ENCODE measurements at places on chromosomes 5 and 9.
A peak's percentile ranks its signal among the peaks of the same experiment; 100 is the strongest.

DNA sequence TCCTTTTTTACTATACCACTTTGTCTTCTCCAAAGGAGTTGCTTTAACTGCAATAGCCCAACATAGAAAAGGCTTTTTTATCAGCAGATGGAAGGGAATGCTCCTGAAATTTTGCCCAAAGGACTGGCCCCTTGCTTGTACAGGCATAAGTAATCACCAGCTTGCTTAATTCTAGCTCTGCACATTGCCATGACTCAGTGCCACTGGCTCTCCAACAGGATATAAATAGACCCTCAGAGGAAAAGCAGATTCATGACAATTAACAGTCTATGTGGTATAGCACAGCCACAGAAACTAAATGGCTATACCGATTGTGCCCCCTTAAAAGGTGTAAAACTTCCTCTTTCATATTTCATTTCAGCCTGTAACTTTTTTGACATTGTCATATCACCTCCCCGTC, 227.0 kb downstream of the ZNF608 start:
- DNase-seq: no peak

DNA sequence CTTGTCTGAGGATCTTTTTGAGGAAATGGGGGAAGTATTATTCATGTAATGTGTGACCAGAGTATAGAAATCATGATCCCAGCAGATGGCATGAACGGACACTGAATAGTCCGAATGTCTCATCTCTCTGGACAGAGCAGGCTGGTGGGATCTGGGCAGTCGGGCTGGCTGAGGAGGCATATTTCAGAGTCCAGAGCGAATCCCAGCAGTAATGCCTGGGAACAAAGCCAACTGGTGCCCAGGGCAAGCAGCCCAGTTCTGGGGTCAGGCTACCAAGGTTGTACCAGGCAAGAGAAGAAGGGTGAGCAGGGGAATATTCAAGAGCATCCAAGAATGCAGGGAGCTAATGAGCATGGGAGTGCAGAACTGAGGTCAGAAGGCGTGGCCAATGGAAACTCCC, 306.4 kb downstream of the ZSWIM6 start:
- no peak for DNase-seq

DNA sequence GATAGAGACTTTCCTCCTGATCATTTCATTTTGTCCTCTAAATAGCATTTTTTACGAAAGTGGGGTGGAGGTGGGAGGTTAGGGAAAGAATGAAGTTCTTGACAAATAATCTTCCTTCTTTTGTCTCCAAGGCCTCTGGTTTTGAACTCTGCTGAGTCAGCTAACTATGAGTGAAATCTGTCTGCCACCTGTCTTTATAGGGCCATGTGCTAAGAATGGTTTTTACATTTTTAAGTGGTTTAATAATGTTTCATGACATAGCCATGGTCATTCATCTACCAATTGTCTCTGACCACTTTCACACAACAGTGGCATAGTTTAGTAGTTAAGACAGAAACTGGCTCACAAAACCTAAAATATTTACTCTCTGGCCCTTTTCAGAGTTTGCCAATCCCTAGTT, 7.6 kb downstream of the MAN2A1 start:
- no peak for DNase-seq

DNA sequence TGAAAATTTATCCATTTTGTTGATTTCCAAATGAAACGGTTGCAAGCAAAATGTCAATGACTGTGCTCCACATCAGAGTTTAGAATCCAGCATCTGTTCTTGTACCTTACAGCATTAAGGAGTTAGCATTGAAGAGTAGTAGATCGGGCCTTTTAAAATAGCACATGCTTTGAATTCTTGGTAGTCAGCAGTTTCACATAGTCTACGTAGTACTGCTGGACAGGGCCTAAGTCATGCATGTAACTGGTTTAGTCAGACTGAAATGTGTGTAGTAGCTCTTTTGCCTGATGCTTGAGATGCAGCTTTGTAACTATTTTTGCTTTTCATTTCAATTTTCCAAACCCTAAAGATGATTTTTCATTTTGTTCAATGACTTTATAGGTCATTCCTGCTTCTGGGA, 19.8 kb downstream of the LECT2 start:
- DNase-seq: no peak

- peak; percentile 81 for DNase-seq
Measured at GRCh38 chr9:135707252-135708138, 5.5 kb downstream of the KCNT1 start.

DNA sequence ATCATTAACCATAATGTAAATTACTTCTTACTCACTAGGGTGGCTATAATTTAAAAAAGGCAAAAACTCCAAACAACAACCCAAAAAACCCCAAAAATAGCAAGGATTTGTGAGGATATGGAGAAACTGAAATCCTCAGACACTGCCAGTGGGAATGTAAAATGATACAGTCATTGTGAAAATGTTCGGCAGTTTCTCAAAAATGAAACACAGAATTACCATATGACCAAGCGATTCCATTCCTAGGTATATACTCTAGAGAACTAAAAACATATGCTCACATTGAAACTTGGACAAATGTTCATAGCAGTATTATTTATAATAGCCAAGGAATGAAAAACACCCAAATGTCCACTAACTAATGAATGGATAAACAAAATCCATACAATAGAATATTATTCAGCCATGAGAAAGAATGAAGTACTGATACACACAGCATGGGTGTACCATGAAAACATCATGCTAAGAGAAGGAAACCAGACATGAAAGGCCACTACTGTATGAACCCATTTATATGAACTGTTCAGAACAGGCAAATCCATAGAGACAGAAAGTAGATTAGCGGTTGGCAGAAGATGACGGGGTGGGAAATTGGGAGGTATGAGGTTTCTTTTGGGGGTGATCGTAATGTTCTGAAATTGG, 119.1 kb downstream of the MAPKAP1 start:
- no peak for DNase-seq

DNA sequence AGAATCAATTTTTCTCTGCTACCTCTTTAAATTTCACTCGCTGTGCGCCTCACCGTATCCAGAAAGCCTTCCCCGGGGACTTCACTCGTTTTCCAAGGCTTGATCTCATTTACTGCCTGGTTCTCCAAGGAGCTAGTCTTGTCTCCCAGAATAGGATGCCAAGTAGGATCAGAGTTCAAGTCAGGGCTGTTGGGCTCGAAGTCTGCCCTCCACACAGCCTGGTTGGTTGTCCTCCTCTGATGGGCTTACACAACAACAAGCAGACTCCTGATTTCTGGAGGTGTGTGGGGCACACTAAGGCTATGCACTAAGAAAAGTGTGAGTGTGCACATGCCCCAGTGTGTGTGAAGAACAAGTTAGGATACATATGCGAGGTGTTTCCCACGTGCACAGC, 14.0 kb upstream of the TNIP1 start:
- no peak for DNase-seq

DNA sequence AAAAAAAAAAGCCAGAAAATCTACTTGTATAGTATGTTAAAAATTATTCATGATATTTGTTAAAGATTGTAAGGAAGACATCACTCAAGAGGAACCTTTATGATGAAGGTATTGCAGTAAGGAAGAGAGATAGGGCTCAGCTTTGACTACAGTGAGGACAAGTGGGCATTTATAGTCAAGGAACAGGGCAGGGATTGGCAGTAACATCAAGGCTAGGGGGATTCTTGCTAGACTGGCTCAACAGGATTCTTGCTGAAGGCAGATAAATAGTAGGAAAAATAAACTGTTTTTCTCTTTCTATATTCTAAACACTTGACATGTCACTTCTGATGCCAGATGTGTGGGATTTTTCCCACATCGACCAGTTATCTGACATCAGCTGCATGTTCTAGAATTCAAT, 96.7 kb downstream of the ITGA1 start:
- DNase-seq: no peak

DNA sequence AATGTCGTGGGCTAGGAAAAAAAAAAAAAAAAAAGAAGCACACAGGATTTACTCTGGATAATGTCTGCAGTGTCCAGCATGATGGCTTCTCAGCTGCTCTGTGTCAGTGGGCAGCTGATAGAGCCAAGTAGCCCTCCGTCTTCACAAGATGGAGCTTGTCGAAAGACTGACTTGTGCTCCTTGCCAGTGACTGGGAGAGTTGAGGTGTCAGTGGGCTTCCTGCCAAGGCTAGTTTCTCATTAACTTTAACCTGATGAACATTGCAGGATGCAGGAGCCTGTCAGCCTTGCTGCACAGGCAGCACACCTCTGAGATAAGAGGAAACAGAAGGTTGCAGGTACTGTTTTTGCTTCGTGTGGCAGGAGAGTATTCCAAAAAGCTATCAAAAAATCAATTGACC, 171.4 kb upstream of the SGCD start:
- DNase-seq: no peak

GRCh38 chr5:115551415-115551814, 6.8 kb upstream of the FEM1C start:
- DNase-seq: no peak

GRCh38 chr9:131253891-131254491, 22.3 kb downstream of the FAM78A start:
- no peak for DNase-seq

- no peak for DNase-seq
Measured at GRCh38 chr9:89604729-89605464, at the start of gene GADD45G. TSS of gene GADD45G (plus strand) at chr9:89605012. CDS start at chr9:89605122, 110 bp downstream.

DNA sequence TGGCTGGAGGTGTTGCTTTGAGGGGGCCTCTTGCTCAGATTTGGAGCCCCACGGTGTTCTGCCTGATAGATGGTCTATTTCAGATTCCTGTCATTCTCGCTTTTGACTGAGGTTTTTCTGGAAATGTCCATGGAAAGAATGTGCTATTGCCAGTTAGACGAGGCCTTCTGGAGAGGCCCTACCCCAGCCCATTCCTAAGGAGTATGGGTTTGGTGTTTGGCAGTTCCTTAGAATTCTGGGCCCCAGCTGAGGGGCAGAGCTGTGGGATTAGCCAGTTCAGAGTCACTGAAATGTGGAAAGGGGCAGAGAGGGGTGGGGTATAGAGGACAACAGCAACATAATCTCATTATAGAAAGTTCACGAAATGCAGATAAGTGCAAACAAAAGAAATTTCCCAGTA, 50.5 kb downstream of the GALNT10 start:
- no peak for DNase-seq

DNA sequence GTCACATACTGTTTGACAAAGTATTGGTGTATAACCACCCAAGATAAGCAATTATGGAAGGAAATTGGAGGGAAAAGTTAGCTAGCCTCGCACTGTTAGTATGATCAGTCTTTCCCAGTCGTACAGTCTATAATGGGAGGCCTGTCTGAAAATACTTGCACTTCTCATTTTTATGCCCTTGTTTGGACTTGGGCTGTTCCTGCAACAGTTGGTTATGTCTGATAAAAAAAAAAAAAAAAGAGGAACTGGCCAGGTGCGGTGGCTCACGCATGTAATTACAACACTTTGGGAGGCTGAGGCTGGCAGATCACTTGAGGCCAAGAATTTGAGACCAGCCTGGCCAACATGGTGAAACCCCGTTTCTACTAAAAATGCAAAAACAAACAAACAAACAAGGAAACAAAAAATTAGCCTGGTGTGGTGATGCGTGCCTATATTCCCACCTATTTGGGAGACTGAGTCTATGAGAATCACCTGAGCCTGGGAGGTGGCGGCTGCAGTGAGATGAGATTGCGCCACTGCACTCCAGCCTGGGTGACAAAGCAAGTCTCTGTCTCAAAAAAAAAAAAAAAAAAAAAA, 58.3 kb upstream of the ANKRD33B start:
- no peak for DNase-seq

DNA sequence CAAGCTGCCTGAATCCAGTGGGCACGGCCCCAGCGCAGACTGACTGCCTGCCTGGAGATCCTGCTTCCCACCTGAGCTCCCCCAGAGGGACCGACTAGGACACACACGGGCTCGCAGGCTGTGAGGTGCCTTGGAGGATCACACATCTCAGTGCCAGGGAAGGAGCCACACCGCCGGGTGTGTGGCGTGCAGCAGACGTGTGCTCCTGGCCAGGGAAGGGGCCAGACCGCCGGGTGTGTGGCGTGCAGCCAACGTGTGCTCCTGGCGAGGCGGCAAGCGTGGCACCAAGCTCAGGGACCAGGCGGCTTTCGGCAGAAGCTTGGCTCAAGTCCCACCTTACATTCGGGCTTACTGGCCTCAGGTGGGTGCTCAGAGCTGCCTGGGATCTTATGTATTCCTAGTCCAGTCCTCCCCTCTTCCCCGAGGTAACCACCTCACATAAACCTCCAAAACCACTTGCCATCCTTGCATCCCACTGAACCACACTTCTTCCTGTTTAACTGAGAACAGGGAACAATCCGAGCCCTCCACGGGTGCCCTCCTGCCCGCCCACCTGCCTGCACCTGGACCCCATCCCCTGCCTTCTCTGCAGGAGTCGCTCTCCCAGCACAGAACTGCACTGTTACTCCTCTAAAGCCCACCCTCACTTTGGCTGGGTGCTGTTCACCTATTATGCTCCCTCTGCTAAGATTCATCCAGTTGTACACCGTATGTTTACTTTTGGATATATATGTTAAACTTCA, 22.4 kb upstream of the MRNIP start:
- no peak for DNase-seq

DNA sequence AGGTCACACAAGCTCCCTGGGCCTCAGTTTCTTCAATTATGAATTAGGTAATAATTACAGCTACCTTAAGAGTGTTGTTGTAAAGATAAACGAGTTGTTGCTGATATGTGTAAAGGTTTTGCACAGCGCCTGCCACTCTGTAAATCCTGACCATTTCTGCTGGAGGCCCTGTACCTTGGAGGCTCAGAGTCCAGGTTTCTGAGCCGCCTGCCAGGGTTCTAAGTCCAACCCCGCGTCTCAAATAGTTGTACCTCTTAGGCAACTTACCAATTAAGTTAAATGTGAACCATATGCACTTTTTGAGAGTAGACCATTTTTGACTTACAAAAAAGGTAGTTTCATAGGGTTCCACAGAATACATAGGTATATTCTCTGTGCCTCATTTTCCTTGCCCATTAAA, 156.8 kb upstream of the KLF9 start:
- no peak for DNase-seq

GRCh38 chr5:60362158-60362557, 337.8 kb downstream of the DEPDC1B start:
- no peak for DNase-seq

- DNase-seq: no peak
Measured at GRCh38 chr5:146398826-146399225, 48.3 kb upstream of the TCERG1 start.

DNA sequence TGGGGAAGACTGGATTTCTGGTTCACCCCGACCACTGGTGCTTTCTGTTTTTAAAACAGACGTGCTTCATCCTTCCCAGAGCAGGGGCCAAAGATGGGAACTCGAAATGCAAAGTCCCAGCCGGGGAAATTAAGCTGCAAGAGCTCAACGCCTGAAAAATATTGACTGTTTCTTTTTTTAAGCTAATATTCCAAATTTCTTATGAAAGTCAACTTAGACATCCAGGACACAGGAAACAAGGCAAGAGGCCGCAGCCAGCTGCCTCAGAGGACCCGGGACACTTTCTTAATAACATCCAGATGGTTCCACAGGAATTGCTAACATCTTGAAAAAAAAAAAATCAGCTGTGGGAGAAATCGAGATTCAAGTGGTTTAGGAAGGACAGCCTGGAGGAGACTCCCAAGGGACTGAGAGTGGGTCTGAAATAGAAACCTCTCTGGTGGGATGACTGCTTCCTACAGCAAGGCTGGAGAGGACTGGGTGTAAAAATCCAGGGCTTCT, 144.9 kb downstream of the FGF1 start:
- no peak for DNase-seq

Data from H54 (cell line).